ENCODE measurements at places on chromosomes 7 and 10.

DNA sequence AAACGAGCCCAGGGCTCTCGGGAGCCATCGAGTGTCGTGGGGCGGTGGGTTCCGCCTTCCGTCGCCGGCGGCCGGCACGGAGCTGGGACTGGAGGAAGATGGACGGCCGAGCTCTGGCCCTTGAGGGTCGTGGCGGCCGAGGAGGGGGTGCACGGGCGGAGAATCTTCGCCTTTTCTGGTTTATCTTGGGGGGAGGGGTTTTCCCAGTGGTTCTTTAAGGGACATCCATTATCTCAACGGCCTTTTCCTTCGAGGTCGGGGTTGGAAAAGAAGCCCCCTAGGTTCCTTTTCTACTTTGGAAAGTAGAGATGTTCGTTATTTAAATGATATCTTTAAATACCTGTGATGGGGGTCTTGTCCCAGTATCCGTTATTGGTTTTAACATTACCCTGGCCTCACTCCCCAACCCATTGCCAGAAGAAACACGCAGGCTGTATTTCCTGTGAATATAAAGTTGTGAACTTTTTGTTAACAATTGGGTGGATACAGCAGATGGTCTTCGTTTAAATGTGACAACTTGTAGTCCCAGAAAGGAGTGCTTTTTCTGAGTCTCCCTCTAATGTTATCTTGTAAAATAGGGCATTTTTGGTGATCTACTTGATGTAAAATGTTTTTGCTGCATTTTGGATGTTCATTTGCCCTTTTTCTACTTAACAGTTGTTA is 765 bp downstream of the CCAR1 start:
- no peak for DNase-seq

DNA sequence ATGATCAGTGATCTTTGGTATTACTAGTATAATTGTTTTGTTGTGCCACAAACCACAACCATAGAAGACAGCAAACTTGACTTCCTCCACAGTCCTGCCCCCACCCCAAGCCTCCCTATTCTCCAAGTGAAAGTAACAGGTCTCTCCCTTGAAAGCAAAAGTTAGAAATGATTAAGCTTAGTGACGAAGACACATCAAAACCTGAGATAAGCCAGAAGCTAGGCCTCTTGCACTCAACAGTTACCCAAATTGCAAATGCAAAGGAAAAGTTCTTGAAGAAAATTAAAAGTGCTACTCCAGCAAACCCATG is 7.5 kb downstream of the SAR1A start:
- no peak for DNase-seq

DNA sequence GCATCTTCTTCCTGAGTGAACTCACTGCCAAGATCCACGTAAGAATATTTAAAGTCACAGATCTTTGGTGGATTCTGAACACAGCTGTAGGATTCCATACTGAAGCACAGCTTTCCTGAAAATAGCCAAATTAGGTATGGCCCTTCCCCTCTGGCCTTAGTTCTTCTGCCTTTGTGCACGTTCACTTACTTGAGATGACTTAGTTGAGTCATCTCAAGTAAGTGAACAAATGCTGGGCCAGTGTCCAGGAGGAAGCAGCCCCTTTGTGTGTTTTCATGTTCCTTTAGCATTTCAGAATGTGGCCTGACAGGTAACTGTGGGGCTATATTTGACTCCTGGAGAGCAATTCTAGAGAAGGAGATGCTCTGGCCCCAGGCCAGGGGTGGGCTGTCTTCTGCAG is 51.5 kb downstream of the CCNY start:
- no peak for DNase-seq

DNA sequence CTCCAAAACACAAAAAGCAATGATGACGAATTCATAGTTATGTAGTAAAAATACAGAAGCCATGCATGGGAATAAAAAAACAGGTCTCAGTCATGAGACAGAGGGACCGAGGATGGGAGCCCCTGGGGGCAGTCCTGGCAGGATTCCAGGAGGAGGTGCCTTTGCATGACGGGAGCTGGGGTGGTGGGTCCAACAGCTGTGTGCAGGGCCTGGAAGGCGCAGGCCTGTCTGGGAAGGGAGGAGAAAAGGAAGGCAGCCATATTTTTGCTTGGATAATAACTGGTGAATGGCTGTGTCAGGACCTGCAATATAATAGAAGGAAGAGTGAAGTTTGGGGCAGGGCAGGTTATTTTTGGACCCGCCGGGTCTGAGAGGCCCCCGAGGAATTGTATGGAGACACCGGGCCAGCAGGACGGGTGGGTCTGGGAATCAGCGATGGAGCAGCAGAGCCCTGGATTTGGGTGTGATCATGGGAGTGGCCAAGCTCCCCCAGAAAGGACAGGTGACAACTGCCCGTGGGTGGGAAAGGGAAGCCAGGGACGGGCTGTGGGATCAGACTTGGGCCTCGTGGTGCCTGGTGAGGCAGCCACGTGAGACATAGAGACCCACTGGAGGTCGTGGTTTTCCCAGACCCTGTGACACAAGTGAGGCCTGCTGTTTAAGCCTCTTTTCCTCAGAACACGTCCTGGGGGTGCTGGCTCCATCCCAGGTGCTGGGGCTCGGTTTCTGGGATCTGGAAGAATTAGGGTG is 2.9 kb upstream of the JAKMIP3 start:
- DNase-seq, result no peak

- DNase-seq, result no peak
Observed at GRCh38 chr7:1457059-1457948, 2.0 kb downstream of the MICALL2 start.

DNA sequence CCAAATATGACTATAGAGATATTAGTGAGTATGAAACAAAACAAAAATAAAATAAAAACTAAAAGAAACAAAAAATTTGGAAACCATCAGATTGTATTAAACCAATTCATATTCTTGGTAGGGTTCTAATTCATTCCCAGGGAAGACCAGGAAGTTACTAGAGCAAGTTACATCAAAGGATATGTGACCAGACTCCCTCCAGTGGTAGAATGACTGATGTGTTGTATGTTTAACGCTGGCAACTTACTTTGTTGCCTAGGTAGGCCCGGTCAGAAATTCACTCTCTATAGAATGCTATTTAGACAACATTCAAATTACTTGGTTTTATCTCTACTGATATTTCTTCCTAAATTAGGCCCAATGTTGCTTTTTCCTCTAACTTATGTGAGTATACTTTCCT is 5.2 kb downstream of the PHYHIPL start:
- peak; percentile 20 for DNase-seq

GRCh38 chr10:69328380-69328735 is 50.1 kb downstream of the HK1 start:
- no peak for DNase-seq

GRCh38 chr7:137480824-137481365 is 137.4 kb upstream of the PTN start:
- DNase-seq, result no peak

GRCh38 chr7:129739427-129739826 is 127.9 kb downstream of the NRF1 start:
- no peak for DNase-seq

GRCh38 chr7:111561654-111561903 is 713 bp downstream of the IMMP2L start:
- DNase-seq, result no peak

- DNase-seq, result peak; percentile 68
Observed at GRCh38 chr7:116525298-116525912, 569 bp downstream of the CAV1 start.

DNA sequence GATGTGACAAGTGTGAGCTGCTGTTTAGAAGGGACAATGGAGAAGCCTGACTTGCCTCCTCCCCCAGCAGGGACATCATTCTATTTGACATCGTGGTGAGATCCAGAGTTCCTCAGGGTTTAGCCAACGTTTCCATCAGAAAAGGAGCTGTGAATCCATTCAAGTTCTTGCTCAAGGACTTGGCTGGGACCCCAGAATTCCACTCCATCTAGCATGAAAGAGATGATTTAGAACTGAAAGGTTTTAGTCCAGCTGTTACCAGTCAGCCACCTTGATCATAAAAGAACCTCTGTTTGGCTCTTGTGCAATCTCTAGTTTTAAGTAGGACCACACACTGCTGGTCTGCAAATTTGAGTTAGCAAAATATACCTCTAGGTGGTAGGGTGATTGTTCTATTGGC is 337.6 kb downstream of the FRMD4A start:
- DNase-seq, result no peak

All from RPMI8226 (cell line).